ENCODE measurements at places on chromosomes 7 and 10. TPM values are rescaled to one million over a fixed set of nuclear protein-coding genes. Genes with fewer than 3 reads are reported as not detected.

The TSPAN33 gene
- 0.08 TPM for total RNA-seq

The CFAP70 gene
- total RNA-seq = 0.03 TPM

The HOXA13 gene
- 0.70 TPM for total RNA-seq

The SPAM1 gene
- not detected for total RNA-seq

The SLC26A3 gene
- not detected for total RNA-seq

The CPXM2 gene
- total RNA-seq = not detected

The MNX1 gene
- not detected for total RNA-seq

The LDB1 gene
- total RNA-seq = 34.4 TPM

The HOXA6 gene
- total RNA-seq = 4.5 TPM

The GIMAP6 gene
- total RNA-seq = 1.6 TPM

The DEPP1 gene
- 1.2 TPM for total RNA-seq

The THNSL1 gene
- total RNA-seq = 9.6 TPM

The CAV2 gene
- total RNA-seq = 94.8 TPM

The MOGAT3 gene
- not detected for total RNA-seq

The DPP6 gene
- total RNA-seq = not detected
